ENCODE measurements at places on chromosomes 1 and 21.
A peak's percentile ranks its signal among the peaks of the same experiment; 100 is the strongest.

- DNase-seq: no peak
These were observed 50.1 kb downstream of the COQ8A start for GRCh38 chr1:226990133-226990716.

- DNase-seq: no peak
These were observed 98.6 kb upstream of the JUN start for GRCh38 chr1:58882322-58882948.

- no peak for DNase-seq
These were observed 509.8 kb downstream of the PTPRU start for GRCh38 chr1:29746076-29746665.

- no peak for DNase-seq
These were observed 77.4 kb downstream of the ACBD6 start for GRCh38 chr1:180424848-180425457.

DNA sequence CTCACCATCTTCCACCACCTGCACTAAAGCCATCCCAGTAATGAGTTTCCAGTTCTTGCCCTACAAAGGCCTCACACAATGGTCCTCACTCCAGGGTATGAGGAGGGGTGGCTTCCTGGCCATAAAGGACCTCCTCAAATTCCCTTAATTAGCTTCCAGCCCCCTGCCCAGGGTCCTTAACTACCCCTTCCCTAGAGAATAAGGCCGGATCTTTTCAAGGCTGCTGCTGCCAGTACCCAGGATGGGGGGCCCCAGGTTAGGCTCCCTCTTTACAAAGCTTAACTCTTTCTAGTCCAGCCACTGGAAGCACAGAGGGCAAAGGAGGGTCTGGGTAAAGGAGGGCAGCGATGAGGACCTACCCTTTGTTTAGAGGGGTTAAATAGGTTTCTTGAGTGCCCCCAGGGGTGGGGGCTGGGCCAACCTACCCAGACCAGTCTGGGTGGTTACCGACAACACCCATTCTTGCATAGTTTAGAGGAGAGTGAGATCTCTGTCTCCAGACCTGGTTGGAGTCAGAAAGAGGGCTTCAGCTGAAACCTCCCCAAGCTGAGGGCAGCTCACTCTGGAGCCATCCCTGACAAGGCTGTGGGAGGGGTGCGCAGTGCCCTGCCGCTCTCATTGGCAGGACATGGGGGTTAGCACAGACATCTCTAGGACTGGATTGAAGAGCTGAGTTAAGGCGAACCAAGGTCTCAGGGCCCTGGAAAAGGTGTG, 7.1 kb downstream of the BLACAT1 start:
- no peak for DNase-seq

DNA sequence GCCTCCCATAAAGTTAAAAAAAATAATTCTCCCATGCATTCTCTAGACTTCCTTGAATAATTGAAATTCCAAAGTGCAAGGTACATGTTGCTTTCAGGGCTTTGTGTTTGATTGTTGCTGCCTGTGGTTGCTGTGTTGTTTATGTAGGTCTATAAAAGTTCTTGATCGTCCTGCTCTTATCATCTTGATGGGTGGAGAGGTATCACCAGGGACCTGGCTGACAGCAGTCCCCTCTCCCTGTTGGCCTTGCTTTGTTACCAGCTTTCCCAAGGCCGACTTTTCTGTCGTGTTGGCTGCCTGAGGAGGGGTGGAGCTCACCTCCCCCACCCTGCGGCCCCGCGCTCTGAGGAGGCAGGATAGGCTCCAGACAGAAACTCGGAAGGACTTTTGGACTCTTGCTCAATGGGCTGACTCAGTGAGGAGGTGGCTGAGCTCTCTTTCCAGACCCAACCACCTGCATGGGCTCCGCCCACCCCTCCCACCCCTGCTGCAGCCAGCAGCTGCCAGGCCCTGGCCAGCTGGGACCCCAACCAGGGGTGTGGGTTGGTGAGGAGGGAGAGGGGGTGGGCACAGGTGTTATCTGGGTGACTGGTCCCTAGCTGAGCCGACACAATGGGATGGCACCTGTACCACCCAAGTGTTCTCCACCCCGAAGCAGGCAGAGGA, 2.0 kb downstream of the INAVA start:
- DNase-seq: peak; percentile 25

- no peak for DNase-seq
These were observed 221.9 kb downstream of the TNR start for GRCh38 chr1:175521249-175522040.

DNA sequence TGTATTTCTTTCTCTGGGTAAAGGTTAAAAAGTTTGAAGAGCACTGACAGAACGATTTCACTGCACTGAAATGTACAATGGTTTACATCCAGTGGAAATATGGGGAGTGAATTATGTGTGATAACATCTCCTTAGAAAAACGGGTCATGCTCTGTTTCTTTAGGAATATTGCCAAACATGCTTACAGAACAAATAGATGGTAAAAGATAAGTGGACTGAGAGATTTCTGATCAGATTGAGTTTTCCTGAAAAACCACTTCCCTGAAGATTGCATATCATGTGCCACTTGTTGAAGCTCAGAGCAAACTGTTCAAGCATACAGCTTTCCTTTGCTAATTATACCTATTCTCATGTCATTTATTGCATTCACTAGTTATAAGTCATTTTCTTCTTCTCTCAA, 29.9 kb upstream of the DISP1 start:
- DNase-seq: no peak

DNA sequence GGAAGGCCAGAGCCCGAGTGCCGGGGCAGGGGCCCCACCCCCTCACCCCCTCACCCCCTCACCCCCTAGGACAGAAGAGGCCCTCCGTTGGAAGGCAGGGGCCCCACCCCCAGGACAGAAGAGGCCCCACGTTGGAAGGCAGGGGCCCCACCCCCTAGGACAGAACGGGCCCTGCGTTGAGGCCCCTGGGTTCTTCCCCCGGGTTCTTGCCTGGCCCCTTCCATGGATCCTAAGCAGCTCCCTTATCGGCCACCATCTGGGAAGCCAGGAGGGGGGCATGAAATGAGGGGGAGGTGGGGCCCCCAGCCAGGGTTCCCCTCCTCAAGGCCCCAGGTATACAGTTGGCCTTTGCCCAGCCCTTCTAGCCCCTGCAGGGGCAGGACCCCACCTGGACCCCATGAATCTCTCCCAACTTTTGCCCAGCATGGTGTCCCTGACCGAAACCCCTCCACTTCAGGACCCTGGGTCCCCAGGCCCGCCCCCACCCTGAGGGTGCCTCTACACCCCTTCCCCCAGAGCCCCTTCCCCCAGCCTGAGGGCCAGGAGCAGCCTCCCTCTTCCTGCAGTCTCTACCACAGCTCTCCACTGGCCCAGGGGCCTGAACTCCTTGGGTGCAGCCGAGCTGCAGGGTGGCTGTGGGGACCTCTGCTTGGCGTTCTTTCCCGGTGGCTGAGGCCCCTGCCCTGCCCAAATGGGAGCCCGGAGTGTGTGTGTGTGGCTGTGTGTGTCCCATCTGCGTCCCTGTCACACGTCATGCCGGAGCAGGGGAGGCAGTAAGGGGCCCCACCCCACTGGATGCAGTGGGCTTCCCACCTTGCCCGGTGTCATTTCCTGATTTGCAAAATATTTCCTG, 4.3 kb upstream of the VWA1 start:
- no peak for DNase-seq

DNA sequence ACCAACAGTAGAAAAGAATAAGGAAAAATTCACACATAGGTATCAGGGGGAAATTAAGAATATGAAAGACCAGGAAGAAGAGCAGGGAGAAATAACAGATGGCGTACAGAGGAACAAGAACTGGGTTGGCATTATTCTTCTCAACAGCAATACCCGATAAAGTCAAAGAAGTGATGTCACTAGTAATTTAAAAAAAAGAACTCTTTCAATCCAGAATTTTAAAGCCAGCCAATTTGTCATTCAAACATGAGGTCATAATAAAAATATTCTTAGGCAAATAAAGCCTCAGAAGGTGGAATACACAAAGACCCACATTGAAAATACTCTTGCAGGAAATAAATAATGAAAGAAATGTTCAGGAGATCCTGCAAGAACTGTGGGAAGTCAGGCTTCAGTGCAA, 8.8 kb downstream of the NCMAP start:
- DNase-seq: no peak

DNA sequence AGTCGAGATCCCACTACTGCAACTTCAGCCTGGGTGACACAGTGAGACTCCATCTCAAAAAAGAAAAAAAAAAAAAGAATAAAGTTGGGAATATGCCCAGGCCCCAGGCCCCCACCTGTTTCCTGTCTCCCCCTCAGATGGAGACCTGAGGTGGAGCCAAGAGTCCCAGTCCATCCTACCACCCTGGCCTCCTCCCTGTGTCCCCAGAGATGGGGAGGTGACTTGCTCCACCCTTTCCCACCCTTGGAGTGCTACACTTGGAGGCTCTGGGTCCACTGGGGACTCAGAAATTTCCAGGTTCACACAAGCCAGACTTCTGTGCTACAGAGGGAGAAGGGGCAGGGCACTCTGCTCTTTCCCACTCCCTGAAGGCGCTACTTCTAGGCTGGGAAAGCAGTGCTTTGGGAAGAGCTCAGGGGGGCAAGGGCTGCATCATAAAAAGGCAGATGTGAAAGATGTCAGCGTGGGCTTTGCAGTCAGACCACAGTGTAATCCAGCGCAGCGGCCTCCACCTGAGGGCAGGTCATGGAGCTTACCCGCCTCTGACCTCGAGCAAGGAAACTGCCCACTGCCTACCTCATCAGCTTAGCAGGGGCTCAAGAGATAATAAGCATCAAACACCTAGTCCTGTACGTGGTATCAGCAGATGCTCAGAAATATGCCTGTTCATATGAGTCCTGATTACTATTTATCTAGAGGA, 13.4 kb downstream of the TMEM63A start:
- DNase-seq: no peak

DNA sequence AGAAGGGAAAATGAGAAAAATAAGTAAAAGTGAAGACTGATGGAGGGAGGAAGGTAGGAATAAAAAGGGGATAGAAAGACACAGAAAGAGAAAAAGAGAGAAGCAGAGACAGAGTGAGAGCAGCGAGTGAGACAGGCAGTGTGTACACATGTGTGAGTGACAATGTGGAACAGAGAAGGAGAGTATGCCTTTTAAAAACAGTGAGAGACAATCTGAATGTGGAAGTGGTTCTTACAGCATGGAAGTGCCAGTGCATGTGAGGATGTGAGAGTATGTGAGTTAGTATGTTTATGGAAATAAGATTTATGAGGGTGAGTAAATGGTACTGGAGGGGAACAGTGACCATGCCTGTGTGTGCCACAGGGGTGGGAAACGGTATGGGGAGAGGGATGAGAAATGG, 1.2 kb downstream of the NEGR1 start:
- no peak for DNase-seq

- DNase-seq: no peak
These were observed 1.4 kb upstream of the HEYL start for GRCh38 chr1:39640861-39641260.

- DNase-seq: peak; percentile 77
These were observed at the start of gene LCK for GRCh38 chr1:32250893-32251716. TSS of gene LCK (plus strand) at chr1:32251265. CDS start at chr1:32274330, 23,065 bp downstream.

- no peak for DNase-seq
These were observed at the start of gene OR14C36 for GRCh38 chr1:248348475-248348874. TSS of gene OR14C36 (plus strand) at chr1:248348775. CDS start at chr1:248348775, 0 bp downstream.

- DNase-seq: no peak
These were observed 122.9 kb upstream of the ARHGEF16 start for GRCh38 chr1:3331564-3331963.

GRCh38 chr1:210250998-210251679, 18.5 kb downstream of the SERTAD4 start:
- no peak for DNase-seq

DNA sequence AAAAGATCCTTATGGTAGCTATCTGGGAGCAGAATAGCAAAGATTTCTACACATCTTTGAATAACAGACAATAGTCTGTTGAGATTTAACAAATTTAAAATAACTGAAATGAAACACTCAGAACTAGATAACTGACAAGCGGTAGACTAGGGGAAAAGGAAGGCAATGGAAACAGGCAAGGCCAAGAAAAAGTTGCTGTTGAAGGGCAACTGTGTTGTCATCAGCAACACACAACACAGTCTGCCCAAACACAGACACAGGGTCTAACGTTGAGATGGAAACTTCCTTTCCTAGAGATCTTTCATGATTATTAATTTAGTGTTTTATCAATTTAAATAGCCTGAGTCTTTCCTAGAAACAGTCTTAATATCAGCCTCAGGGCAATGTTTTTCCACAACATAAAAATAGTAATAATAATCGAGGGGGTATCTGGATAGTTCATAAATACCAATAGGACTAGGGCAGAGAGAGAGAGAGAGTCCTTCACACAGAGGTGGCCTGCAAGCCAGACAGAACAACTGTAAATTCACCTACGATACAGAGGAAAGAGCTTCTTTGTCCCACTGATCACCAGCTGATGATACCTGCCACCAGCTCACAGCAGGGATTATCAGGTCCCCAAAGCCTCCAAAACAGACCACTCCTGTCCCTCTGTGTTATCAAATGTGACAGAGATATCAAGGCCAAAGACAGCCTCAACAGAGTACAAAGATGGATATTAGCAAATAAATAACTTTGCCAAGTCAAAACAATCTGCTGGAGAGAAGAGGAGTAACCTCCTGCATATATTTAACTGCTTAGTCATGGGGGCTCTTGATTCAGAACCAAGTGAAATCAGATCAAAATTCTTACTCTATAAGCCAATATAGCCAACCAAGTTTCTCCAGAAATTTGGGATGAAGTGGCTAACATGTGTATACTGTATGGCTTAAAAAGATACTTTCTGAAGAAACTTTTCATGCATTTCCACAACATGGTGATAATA, 245.3 kb downstream of the SLC45A1 start:
- DNase-seq: peak; percentile 38

DNA sequence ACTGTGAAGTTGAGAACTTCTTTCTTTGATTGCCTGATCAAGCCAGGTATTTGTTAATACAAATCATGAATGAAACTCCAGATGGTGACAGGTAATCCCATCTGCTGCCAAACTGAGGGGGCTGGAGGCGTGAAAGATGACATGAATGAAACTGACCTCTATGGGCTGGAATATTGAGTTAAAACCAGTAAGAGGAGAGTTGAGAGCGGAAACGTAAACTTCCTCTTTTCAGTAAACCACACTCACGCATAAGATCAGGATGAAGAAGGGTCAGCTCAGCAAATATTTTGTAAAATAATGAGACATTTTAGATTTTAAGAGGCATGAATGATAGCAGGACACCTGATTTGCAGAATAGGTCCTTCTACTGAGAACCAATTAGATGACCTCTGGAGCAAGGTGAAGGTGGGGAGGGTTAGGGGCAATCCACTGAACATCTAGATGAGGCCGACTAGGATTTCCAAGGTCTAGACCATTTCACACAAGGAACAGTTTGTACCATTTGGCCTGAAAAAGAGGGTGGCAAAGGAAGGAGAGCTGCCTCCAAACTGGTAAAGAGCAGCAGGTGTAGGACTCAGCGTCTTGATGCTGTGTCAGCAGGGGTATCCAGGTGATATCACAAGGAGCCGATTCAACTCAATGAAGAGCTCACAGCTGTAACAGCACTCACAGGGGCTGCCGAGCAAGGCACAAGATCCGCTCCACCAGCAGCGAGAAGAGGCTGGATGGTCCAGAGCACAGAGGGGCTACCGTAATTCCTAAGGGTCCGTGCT, 132.6 kb downstream of the NTPCR start:
- no peak for DNase-seq

DNA sequence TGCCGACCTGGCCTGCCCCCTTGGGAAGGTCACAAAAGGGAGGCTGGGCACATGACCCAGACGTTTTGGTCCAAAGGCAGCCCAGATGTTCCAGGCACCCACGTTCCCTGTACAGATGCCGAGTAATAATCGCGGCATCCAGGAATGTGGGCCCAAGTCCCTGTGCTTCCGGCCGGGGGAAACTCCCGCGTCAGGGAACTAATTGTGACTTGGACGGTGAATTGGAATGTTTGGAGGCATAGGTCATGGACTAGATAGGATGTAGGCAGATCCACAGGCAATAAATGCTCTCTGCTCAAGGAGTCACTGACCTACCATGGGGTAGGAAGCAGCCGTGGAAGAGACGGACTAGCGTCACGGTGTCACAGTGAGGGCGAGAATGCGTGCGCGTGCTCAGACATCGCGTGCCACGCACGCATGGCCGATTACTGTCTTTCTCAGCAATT, 178.4 kb downstream of the DUSP10 start:
- no peak for DNase-seq
